ENCODE measurements at places on chromosomes 13 and 19. TPM values are rescaled to one million over a fixed set of nuclear protein-coding genes. Genes with fewer than 3 reads are reported as not detected.

- H3K27ac ChIP-seq, result peak overlapping the region; percentile 7
- H3K36me3 ChIP-seq, result no peaks in the 10 kb centered on the region
- no peaks in the 10 kb centered on the region for H3K4me1 ChIP-seq
- DNase-seq, result no peak
- H3K4me3 ChIP-seq, result no peak overlapping the region
Measured at GRCh38 chr13:22061806-22062391, 391.0 kb downstream of the FGF9 start.

DNA sequence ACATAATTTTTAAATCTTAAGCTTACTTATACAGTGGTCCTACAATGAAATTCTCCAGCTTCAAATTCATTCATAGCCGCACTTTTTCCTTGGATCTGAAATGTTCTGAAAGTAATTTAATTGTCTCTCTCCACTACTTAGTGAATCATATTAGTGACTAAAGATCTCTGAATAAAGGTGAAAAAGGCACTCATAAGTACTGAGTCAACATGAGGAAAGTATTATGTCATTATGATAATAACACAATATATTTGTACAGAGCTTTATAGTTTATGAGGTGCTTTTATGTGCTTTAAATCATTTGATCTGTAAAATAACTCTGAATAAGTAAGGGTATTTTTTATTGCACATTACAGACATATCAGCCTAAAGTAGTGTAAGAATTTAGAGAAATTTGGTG is 628.2 kb upstream of the SLITRK5 start:
- no peaks in the 10 kb centered on the region for H3K4me1 ChIP-seq
- H3K36me3 ChIP-seq, result no peaks in the 10 kb centered on the region
- DNase-seq, result no peak
- no peak overlapping the region for H3K27ac ChIP-seq

GRCh38 chr19:47755762-47756626 is 10.6 kb downstream of the NOP53 start:
- no peaks in the 10 kb centered on the region for H3K27me3 ChIP-seq
- H3K36me3 ChIP-seq, result peaks cover 97% of the 10 kb centered on the region
- no peak for DNase-seq
- no peak overlapping the region for H3K27ac ChIP-seq
- H3K4me1 ChIP-seq, result no peaks in the 10 kb centered on the region
- H3K4me3 ChIP-seq, result no peak overlapping the region

DNA sequence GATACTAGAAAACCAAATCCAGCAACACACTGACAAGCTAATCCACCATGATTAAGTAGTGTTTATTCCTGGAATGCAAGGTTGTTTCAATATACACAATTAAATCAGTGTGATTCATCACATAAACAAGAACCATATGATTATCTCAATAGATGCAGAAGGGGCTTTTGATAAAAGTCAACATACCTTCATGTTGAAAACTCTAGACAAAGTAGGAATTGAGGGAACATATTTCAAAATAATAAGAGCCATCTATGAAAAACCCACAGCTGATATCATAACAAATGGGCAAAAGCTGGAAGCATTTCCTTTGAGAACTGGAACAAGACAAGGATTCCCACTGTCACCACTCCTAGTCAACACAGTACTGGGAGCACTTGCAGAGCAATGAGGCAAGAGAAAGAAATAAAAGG is 213.6 kb upstream of the CSNK1A1L start:
- H3K27ac ChIP-seq, result no peak overlapping the region
- no peaks in the 10 kb centered on the region for H3K36me3 ChIP-seq
- H3K4me3 ChIP-seq, result no peak overlapping the region
- no peaks in the 10 kb centered on the region for H3K4me1 ChIP-seq
- H3K27me3 ChIP-seq, result no peaks in the 10 kb centered on the region

DNA sequence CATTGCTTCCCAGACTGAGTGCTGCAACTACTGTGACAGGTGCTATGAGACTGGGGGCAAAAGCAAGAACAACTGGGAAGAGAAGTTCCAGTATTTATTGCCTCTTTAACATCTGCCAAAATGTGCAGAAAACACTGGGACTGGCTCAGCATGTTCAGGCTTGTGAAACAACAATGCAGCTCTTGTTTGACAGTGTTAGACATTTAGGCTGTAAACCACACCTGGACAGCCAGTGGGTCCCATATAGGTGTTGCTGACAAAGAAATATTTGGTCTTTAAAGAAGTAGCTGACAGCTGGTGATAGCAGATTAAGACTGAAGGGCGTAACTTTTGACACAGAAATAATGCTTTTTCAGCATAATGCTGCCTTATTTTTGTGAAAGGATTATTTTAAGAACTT is 88.1 kb downstream of the STOML3 start:
- no peaks in the 10 kb centered on the region for H3K36me3 ChIP-seq
- no peak for DNase-seq
- H3K4me1 ChIP-seq, result no peaks in the 10 kb centered on the region
- H3K27ac ChIP-seq, result no peak overlapping the region
- no peaks in the 10 kb centered on the region for H3K27me3 ChIP-seq

- no peaks in the 10 kb centered on the region for H3K4me1 ChIP-seq
- no peaks in the 10 kb centered on the region for H3K36me3 ChIP-seq
- DNase-seq, result no peak
- no peaks in the 10 kb centered on the region for H3K27me3 ChIP-seq
- H3K4me3 ChIP-seq, result no peak overlapping the region
- peak overlapping the region; percentile 67 for H3K27ac ChIP-seq
Measured at GRCh38 chr13:33678906-33679657, 138.9 kb upstream of the RFC3 start.

- H3K27ac ChIP-seq, result peak overlapping the region; percentile 55
- H3K27me3 ChIP-seq, result no peaks in the 10 kb centered on the region
- H3K4me3 ChIP-seq, result no peak overlapping the region
- DNase-seq, result no peak
- H3K36me3 ChIP-seq, result no peaks in the 10 kb centered on the region
Measured at GRCh38 chr19:43439032-43439708, 24.5 kb downstream of the TEX101 start.

UBL3 gene
- total RNA-seq, result 43.3 TPM

URAD gene
- total RNA-seq, result not detected
